ENCODE measurements at places on chromosomes 7 and 10.

- no peak for DNase-seq
These were observed 86.2 kb upstream of the PDGFA start for GRCh38 chr7:605661-606450.

DNA sequence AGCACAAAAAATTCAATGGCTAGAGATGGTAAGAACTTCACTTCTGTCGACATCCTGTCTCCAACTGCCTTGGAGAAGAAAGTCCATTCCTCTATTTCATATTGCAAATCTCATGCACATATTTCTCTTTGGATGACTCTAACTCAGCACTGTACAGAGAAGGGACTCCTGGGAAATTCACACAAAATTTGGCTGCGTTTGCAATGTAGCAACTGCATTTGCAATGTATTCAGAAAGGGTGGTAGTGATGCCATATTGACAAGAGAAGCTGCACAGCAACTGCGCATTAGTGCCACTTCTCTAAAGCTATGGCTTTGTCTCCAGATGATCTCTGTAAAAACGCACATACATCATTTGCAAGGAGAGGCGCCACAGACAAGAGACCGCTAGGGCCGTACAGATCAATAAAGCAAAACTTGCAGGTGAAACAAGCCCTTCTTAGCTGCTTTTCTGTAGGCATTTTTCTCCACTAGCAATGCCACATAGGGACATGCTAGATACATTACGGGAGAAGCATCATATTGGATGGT, 389.5 kb downstream of the TCERG1L start:
- no peak for DNase-seq

DNA sequence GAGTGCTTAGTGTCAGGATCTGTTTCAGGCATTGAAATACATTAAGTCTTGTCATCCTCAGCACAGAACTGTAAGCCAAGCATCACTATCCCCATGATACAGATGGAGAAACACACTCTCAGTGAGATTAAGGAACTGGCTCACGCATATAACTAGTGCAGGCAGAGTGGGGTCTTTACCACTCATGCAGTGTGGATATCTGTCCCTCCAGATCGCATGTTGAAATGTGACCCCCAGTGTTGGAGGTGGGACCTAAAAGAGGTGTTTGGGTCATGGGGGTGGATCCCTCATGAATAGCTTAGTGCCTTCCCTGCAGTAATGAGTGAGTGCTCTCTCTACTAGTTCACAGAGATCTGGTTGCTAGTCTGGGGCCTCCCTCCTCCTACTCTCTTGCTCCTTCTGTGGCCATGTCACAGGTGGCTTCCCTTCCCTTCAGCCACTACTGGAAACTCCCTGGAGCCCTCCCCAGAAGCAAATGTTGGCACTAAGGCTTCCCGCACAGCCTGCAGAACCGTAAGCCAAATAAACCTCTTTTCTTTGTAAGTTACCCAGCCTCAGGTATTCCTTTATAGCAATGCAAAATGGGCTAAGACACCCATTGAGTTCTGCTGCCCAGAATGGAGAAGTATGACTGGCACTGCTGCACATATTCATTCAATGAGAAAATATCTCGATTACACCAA, 31.8 kb upstream of the MSMB start:
- no peak for DNase-seq

DNA sequence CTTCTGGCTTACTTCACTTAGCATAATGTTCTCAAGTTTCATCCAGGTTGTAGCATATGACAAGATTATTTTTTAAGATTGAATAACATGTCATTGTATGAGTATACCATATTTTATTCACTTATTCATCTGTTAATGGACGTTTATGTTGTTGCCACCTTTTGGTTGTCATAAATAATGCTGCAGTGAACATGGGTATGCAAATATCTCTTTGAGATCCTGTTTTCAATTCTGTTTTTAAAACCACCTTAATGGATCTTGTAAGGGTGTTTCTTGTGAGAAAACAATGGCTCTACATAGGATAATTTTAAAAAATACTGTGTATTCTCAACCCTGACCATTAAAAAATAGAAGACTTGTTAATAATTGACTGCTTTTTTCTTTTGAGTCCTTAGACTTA, 290.7 kb upstream of the TMEM229A start:
- no peak for DNase-seq

DNA sequence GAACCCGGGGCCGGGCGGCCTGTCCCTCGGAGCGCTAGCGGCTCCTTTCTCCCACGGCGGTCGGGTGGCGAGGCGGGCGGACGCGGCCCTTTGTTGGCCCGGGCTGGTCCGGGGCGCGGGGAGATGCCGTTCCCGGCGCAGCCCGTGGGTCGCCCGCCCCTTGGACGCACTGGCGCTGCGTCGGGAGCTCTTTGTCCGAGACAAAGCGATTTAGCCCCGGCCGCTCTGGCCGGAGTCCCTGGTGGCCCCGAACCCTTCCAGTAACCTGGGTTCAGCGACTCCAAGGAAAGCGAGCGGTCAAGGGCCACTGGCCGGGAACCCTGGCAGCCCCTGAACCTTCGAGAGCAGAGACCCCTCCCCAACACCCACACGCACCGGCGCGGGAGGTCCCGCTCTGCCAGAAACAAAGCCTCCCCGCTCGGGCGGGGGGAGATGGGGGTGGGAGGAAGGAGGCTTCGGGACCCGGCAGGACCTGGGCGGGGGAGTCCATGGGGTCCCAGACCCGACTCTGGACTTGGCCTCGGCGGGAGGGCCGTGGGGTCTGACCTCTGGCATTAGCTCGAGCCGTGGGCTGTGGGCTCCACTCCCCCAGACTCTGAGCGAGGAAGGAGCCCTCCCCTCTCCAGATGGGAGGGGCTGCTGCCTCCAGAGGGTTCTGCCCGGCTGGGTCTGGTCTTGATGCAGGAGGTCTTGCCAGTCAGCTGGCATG, 836 bp downstream of the DPYSL4 start:
- no peak for DNase-seq

GRCh38 chr7:74360008-74360407, 70.8 kb downstream of the CLIP2 start:
- no peak for DNase-seq

- DNase-seq = no peak
These were observed 99.4 kb upstream of the TMEM106B start for GRCh38 chr7:12111422-12112405.

DNA sequence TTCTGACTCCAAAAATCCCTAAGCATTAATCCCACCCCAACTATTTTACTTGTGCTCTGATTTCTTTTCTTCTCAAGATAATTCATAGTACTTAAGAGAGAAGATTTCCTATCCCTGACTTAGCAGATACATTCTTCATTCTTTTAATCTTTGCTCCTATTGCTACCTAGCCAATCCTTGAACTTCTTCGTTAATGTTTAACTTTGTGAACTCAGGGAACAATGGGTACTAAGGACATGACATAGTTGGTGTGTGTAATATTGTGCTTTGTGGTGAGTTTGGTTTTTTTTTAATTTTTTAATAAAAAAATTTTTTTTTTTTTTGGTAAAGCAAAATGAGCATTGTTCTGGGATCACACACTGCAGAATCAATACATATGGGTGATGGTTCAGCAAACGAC, 166.2 kb downstream of the CHCHD3 start:
- no peak for DNase-seq

DNA sequence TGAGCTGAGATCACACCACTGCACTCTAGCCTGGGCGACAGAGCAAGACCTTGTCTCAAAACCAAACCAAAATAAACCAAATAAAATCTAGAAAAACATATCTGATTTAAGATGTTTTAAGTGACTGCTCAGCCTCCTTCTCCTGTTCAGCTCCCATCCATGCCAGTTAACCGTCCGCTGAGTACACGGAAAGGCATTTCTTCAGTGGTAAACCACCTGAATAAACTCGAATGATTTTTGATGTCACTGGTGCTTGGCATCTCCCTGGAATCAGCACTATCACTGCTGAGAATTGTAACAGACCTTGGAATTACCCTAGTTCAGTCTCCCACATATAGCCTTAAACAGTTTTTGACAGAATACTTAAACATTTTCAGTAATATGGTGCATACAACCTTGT, 24.1 kb upstream of the NRCAM start:
- no peak for DNase-seq

- DNase-seq = no peak
These were observed 474.1 kb upstream of the ZMIZ1 start for GRCh38 chr10:78594559-78595268.

GRCh38 chr10:45438466-45439090, 64.6 kb downstream of the ALOX5 start:
- no peak for DNase-seq

GRCh38 chr7:66211429-66211828, 6.3 kb downstream of the TPST1 start:
- DNase-seq = no peak

- no peak for DNase-seq
These were observed 137.9 kb downstream of the ANLN start for GRCh38 chr7:36527549-36527913.

DNA sequence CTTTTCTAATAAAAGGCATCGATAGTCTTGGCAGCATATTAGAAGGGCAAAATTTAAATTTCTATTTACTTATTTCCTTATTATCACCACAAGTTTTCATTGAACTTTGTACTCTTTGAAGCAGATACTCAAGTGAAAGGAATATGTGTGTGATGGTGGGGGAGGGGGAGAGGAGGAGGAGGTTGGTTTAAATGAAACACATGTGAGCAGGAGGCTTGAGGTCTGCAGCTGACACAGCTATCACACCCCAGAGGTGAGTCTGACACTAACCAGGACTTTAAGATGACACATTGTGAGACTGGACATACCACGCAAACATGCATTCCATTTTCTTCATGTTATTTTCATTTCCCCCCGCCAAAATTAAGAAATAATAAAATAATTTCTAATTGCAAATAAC, 63.3 kb downstream of the CTTNBP2 start:
- no peak for DNase-seq

- no peak for DNase-seq
These were observed 324.7 kb downstream of the INHBA start for GRCh38 chr7:41378156-41378555.

DNA sequence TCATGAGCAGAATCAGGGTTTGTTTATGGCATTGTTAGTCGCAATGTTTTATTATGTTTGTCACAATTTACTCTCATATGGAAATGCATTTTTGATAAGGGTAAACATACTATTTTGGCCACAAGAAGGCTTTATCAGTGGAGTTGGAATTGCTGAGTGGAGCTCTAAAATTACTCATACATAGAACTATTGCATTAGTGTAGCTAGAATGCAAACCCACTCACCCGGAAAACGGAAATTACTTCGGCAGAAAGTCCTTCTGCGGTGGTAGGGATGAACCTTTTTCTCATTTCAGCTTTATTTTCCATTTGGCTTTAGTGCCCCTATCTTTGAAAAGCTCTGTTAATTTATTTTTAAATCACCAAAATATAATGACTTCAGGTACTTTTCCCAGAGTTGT, 42.8 kb upstream of the NPY start:
- DNase-seq = no peak

DNA sequence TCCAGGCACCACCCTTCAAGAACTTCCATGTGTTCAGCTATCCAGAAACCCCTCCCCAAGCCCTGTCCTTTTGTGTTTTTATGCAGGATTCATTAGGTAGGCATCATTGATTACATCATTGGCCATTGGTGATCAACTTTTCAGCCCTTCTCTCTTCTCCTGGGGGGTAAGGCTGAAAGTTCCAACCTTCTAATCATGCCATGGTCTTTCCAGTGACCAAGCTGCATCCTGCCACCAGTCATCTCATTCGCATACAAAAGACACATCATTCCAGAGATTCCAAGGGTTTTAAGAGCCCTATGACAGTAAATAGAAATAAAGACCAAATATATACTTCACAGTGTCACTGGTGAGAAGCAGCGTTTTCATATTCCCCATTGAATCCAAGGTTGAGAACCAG, 48.2 kb downstream of the DNAJC12 start:
- no peak for DNase-seq

DNA sequence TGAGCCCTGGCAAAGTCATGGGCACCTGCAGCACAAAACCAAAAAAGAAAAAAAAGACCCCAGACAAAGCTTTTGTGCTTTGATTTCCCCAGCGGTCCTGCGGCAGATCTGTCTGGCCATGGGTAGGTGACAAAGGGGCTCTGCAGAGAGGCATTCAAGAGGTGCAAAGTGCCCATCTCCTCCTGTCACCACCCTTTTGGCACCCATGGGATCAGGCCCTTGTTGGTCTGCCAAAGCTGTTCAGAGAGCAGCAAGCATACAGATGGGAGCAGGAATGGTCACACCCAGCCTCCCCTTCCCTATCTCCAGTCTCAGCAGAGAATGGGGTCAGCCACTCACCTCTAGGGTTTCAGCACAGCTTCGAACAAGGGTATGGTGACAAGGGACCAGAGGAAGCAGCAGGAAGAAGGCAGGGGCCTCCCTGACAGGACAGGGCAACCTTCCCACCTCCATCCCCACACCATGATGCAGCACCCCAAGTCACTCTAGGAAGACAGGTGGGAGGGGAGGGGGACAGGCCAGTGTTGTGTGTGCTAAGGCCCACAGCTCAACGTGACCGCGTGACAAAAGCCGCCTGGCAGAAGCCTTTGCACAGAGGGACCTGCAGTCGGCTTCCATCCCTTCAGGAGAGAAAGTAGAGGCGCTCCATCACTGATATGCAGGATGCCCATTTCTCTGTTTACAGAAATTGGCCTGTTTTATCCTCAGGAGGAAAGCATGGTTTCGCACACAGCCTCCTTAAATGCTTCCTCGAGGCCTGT, 6.3 kb downstream of the CAMK2G start:
- DNase-seq = no peak

DNA sequence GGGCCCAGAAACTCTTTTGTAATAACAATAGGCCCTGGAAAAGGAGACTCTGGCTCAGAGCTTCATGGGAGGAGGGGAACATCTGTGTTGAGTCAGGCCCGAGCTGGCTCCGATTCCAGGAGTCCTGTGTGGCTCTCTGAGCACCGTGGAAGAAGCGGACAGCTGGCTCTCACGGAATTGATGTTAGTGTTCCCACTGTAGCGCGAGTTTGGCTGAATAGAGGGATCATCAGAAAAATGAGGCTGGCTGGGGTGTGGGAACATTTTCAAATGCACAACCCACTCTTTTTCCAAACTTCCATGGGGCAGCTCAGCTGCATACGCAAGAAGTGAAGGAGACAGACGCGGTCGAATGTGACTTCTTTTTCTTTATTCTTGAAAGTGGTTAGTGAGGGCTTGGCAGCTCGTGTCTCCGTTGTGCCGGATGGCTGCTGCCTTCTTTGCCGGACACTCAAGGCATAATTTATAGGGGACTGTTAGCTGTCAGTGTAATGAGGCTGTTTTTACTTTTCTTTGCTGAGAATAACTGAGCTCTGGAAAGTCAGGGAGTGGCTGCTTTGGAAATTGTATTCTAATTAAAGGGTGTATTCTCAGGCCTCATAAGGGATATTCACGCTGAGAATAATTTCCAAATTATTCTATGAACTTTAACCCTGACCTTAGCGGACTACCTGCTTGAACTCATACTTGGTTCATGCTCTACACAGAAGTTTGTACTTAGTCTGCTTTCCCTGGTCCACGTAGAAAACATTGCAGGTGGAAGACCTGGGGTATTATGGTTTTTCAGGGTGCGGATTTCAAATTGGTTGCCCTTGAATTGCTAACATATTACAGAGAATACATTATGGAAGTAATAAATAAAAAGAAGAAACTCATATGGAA, 23.1 kb downstream of the MDFIC start:
- no peak for DNase-seq

DNA sequence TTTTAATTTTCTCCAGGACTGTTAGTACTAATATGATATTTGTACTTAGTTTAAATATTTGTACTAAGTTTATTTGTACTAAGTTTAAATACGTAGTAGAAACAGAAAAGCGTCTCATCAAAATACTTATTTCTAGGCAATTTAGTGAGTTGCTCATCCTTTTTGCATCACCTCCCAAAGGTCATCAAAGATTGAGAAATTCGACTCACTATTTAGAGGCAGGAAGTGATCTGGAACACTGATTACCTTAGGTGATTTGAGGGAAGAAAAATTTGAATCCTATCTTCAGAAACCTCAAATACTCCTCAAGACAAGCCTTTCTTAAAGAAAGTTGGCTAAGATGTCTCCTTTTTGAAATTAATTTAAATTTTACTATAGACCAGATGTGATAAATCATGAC, 14.5 kb downstream of the WNT16 start:
- no peak for DNase-seq

All from stimulated activated CD4-positive, alpha-beta T cell treated with anti-CD3 and anti-CD28 coated beads, Interleukin-1b, Interleukin-23, amount 100 ng/mL, for 1 hour (primary cell).